ENCODE measurements at places on chromosomes 5 and 9.

- DNase-seq: no peak
Observed at GRCh38 chr5:69484891-69485290, 7.7 kb upstream of the OCLN start.

DNA sequence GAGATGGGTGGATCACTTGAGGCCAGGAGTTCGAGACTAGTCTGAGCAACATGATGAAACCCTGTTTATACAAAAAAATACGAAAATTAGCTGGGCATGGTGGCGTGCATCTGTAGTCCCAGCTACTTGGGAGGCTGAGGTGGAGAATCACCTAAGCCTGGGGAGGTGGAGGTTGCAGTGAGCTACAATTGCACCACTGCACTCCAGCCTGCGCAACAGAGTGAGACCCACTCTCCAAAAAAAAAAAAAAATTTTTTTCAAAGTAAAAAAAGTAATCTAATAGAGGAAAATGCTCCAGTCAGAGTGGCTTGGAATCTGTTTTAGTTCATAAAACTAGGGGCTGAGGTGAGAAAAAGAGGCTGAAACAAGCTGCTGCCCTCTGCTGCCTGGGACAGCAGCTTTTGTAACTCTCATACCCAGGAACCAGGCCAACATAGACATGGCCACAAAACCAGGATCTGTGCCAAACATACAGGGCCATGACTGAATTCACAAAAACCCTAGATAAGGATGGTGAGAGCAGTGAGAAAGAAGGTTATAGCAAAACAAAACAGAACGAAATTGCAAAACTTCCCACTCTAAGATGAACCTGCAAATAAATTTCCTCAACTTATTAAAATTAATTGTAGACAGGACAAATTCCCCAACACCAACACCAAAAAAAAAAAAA is 13.1 kb upstream of the DCAF12 start:
- no peak for DNase-seq

- no peak for DNase-seq
Observed at GRCh38 chr9:110076894-110077725, 130.8 kb downstream of the C9orf152 start.

DNA sequence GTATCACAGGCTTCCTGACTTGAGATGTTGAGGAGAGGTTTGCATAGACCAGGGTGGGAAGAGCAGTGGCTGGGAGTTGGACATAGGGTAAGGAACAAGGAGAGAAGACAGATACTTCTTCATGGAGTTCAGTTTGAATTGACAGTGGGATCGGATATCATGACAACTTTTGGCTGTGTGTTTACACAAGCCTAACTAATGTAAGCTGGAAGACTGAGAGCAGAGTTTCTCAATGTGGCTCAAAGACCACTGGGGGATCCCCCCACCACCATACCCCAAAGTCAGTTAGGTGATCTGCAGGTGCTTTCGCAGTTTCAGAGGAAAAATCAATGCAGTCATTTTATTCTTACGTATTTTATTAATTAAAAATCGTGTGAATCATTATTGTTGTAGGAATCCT is 125.9 kb downstream of the AOPEP start:
- no peak for DNase-seq

DNA sequence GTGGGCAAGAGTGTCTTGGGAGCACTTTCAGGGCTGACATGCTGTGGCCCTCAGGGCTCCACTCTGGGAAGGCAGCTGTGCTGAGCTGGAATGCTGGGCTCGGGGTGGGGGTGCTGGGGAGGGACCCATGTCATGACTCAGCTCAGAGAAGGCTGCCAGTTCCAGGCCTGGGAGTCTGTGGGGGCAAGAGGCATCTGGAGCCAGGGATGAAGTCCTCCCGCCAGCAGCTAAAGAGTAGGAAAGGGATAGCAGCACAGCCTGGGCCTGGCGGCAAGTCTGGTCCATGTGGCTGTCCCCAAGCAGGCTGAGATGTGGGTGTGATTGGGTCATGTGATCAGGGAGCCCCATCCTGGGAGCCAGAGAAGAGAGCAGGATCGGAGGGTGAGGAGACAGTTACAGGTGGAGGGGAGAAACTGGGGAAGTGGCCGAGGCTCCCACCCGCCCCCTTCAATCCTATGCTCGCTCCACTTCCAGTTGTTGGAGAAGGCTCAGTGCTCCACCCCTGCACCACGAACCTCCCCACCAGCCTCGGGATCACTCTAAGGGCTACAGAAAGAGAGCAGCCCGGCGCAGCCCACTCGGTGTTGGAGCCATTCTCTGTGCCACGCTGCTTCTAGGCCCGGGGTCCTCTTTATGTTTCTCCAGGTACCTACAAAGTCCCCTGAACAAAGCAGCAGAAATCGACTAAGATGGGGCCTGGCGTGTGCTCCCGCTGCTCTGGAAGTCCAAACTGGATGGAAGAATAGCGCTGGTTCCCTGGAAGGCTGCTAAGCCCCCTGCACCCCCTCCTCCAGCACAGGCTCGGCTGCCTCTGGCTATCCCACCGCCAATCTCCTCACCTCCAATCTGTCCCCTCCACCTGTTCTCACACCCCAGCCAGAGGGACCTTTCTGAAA is 12.0 kb downstream of the PDGFRB start:
- DNase-seq: no peak

DNA sequence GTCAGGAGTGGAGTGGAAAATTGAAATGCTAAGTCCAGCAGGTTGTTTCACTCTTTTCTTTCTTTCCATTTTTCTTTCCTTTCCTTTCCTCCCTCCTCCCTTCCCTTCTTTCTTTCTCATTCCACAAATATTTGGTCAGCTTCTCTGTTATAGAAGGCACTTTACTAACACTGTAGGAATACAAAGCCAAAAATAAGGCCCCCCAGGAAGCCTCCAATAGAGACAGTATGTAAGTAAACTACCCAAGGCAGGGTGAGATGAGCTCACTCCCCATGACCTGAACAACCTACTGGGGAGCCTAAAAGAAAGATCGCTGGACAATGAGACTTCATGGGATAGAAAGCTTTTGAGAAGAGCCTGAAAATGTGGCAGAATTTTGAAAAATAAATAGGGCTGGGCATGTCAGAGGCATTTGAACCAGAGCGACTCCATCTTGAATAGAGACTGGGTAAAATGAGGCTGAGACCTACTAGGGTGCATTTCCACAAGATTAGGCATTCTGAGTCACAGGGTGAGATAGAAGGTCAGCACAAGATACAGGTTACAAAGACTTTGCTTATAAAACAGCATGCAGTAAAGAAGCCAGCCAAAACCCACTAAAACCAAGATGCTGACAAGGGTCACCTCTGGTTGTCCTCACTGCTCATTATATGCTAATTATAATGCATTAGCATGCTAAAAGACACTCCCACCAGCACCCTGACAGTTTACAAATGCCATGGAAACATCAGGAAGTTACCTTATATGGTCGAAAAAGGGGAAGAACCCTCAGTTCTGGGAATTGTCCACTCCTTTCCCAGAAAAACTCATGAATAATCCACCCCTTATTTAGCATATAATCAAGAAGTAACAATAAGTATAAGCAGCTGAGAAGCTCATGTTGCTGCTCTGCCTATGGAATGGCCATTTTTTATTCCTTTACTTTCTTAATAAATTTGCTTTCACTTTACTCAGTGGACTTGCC is 158.9 kb upstream of the EGFLAM start:
- no peak for DNase-seq

GRCh38 chr9:70069704-70070103 is 26.1 kb downstream of the MAMDC2 start:
- no peak for DNase-seq

GRCh38 chr5:169020102-169020501 is 280.8 kb downstream of the SLIT3 start:
- DNase-seq: no peak

DNA sequence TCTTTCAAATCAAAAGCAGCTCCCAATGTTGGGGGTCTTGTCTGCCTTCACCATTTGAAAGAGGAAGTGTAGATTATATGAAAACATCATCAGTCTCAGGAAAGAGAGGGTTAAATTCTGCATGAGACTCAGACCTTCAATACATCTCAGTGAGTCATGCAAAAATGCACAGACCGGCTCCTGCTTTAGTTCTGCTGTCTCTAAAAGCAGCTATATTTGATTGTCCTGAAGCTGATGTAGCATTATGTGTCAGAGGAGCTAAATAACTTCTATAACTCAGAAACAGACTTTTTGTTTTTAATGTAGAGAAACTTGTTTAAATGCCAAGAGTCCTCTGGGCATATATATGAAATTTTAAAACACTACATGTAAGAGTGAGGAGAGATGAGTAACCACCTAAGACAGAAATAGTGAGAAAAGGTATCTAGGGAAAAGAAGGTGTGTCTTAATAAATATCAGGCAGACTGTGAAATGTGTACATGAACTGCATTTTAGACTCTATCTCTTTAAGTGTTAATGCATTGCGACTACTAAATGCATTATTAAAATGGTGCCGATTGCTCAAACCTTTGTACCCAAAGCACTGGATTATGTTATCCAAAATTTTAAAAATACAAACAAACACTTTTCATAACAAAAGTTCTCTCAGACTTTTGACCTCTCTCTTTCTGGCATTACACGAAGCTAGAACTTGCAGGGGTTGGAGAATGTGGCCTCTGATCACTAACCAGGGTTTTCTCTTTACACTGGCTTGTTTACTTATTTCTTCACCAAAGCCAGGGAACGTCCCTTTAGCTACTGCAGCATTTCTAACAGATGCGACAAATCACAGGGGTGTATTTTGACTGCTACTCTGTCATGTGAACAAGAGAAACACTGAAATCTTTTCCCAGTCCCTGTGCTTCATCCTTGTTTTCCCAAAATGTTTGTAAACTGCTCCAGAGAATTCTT is 302.3 kb downstream of the ARL15 start:
- no peak for DNase-seq

DNA sequence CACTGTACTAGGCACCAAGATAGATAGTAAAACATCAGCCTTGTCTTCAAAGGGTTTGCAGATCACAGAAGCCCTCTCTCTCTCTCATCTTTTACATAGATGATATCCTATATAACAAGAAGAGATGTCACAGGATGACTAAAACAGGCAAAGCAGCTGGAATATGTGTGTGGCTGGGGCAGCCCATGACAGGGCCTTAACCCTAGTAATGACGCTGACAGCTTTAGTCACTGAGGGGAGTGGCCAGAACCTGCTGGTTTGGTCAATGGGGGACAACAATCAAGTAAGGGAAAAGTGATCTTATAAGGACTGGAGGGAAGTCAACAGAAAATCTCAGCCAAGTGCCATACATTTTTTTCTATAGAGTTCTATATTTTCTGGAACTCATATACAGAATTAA is 41.9 kb upstream of the RIC1 start:
- DNase-seq: no peak

DNA sequence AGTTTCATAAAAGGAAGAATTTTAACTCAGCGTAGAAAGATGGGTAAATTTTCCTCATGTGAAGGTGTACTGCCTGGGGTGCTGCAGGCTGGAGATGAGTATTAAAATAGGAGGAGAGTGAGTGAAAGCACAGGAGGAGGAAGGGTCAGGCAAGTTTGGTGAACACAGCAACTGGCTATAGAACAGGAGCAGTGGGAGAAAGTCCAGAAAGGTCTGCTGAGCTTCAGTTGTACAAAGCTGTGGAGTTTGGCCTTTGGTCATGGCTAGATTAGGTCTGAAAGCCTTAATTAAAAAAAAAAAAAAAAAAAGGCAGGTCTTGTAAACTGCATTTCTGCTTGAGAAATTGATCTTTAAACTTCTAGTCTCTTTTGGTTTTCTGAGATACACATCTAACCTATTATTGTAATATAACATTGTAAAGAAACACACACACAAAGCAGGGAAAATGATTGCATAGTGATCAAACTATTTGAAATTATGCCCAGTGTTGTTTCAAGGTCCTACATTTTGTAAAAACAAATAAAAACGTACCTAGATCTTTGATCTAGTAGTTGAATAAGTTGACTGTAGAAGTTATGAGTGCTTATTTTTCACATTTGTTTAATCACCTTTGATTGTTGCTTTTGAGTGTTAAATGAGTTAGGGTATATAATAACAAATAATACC is 43.6 kb downstream of the MAP3K1 start:
- no peak for DNase-seq
